ENCODE measurements at places on chromosomes 12 and 14.
A peak's percentile ranks its signal among the peaks of the same experiment; 100 is the strongest.

- no peak for DNase-seq
These were observed 117.1 kb downstream of the GXYLT1 start for GRCh38 chr12:42027546-42027945.

DNA sequence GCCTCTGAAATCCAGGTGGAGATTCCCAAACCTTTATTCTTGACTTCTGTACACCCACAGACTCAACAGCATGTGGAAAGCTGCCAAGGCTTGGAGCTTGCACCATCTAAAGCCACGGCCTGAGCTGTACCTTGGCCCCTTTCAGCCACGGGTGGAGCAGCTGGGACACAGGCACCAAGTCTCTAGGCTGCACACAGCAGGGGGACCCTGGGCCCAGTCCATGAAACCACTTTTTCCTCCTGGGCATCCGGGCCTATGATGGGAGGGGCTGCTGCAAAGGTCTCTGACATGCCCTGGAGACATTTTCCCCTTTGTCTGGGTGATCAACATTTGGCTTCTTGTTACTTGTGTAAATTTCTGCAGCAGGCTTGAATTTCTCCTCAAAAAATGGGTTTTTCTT, 32.0 kb downstream of the EIF2S3B start:
- DNase-seq = no peak

DNA sequence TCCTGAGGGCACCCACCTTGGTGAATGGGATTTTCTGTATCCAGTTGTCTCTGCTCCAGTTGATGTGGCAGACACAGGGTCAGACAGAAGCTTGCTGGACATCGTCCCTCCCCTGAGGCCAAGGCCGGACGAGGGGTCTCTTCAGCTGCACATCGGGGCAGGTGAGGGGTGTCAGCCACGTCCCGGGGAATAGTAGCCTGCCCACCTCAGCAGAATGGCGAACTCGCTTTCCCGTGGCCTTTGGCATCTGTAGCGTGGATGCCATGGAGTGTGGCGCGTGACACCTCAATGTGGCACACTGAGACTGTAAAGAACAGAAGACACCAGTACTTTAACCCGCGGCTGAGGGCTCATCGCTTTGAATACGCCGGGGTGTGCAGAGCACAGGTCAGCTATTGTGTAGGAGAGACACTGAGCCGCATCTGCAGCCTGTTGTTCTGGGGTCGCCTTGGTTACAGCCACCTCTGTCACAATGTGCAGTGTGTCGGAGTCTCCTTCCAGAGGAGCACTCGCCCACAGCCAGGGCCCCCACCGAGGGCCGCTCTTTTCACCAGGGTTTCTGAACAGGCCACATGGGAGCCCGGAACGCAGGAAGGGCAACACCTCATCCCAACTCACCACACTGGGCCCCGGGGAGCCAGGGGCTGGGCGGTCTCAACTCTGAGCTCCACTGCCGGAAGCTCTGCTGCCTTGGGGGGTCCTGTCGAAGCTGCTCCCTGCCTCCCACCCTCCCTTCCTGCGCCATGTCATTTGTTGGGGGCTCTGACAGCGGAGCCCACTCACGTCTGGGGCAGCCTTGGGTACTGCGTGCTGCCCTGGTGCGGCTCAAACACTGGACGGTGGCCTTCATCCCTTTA, 77.0 kb downstream of the ADGRD1 start:
- no peak for DNase-seq

DNA sequence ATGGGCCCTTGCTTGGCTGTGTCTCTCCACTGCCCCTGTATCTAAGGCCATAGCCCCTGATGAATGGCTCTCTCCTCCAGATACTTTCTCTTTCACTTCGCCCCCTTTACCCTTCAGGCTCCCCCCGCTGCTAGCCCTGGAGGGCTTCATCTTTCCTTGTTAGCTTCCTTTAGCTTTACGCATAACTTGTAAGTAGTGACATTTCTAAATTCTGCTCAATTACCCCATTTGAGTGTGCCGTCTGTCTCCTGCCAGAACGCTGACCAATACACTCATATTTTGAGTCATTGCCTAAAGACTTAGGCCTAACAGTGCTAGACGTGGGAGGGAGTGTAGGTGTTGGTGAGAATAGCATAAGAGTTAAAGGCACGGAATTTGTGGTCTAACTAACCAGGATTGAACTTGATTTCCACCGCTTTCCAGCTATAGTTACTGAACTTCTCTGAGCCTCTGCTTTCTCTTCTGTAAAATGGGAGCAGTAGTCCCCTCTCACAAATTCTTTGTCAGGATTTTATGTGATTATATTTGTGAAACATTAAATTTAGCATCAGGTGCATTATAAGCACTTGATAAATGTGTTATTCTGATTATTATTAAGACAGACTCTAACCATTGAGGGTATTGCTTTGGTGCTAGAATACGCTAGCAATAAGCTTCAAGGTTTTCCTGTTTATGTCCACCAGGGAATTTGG, 129.3 kb downstream of the ZFP36L1 start:
- no peak for DNase-seq

GRCh38 chr12:32437095-32437515, 37.7 kb downstream of the FGD4 start:
- DNase-seq = no peak

DNA sequence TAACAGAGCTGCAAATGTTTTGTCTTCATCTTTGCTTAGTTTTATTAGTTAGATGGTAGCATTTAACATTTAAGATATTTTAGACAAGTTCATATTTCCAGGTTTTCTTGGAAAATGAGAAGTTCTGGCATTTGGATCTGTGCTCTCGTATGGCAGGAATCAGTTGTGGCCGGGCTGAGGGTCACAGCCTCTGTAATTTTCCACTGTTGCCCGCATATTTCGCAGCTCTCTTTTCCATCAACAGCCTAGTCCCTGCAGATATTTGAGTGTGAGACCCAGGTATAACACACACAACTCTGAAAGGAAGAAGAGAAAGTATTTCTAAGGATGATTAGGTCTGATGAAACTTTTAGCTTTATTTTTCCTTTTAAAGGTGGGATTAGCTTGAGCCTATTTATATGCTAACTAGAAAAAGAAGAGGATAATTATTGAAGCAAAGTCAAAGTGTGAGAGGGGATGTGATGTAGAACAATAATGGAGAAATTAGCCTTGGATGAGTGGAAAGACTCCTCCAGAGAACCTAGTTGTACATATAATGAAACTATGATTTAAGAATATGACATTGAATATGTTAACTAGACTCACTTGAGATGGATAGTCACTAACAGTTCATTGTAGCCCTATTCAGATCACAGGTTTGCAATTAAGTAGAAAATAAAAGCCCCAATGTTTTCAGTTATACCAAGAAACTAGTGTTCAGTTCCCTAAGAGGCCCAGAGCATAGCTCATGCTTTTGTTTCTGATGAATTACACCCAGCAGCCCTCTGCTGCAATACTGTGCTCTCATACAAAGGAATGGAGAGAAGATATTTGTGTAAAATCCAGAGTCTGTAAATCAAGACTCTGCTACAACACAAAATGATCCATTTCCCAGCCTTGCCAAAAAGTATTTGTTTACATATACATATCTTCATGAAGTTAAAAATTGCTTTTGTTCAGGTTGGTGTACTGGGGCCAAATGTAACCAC, 158.4 kb downstream of the C12orf50 start:
- DNase-seq = no peak

GRCh38 chr14:58631732-58632131, 6.0 kb upstream of the DACT1 start:
- DNase-seq = no peak

- DNase-seq = peak; percentile 45
These were observed 88.8 kb downstream of the GALNT8 start for GRCh38 chr12:4809013-4809448.

GRCh38 chr14:74421981-74422380, 4.0 kb downstream of the SYNDIG1L start:
- no peak for DNase-seq

DNA sequence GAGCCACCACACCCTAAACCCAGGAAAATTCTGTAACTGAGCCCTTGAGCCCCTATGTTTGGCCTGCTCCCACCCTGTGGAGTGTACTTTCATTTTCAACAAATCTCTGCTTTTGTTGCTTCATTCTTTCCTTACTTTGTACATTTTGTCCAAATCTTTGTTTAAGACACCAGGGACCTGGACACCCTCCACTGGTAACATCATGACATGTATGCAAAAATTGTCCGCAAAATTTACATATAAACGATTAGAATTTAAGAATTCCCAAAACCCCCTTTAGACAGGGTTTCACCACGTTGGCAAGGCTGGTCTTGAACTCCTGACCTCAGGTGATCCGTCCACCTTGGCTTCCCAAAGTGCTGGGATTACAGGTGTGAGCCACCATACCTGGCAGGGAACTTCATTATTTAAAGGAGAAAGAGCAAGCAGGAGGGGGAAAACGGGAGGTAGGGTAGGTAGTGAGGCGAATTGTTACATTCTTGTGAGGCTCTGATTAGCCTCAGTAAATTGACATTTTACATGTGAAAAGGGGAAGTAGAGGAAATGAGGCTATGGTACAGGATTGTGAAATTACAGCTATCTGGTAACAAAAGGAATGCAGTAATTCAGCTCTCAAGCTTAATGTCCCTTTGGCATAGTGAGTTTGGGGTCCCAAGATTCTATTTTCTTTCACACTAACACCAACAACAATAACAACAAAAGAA, 27.6 kb downstream of the TUBA1A start:
- no peak for DNase-seq

DNA sequence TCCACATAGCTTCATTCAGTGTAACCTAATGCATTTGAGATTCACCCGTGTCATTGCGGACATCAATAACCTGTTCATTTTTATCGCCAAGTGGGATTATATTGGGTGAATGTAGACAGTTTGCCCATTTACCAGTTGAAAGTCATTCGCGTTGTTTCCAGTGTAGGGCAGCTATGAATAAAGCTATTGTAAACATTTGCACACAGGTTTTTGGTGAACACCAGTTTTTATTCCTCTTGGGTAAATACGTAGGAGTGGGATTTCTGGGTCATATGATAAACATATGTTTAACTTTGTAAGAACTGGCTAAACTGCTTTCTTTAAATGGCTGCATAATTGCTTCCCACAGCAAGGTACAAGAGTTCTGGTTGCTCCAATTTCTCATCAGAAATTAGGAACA, 33.6 kb downstream of the C14orf132 start:
- no peak for DNase-seq

DNA sequence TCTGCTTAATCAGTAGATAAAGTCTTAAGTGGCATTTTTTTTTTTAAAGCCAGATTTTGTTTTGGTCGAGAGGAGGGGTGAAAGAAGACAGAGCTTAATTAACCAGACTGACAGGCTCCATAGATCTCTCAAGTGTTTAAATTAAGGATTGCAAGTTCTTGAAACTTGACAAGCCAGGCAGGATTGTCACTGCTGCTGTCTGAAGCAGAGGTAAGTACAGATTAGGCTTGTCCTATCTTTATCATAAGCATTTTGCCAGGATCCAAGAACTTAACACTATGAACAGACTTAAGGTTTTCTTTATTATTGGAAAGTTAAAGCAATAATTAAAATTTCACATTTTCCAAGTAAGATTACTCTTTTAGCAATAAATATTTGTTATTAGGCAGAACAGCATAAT, 179.6 kb upstream of the LMO3 start:
- no peak for DNase-seq

DNA sequence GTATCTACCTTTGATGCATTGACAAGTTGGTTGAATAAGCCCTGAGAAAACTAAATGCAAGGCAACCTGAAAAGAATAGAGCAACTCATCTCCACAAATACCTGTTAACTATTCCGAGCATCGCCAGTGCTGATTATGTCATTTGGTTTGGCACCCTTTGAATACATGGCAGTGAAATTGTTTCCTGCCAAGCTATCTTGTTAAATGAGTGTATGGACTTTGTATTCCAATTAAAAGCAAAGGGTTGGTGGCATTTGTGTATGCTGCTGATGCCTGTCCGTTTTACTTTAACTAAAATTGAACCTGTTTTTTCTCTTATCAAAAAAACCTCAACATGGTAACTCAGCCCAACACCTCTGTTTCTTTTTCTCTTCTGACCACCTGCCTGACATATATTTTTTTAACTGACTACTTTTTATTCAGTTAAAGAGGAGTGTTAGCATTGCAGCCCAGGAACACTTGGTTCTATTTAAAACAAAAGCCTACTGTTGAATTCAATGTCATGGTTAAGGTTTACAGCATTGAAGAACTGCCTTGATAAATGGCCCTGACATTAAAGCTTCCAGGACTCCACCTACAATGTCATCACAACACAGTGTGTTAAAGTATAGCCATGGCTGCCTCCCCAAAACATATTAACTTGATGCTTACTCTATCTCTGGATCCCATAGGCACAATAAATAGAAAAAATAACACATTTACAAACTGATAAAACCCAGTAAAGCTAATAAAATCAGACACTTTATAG, 838.3 kb upstream of the NOVA1 start:
- DNase-seq = peak; percentile 18

GRCh38 chr12:132012919-132013568, 63.3 kb downstream of the EP400 start:
- no peak for DNase-seq

DNA sequence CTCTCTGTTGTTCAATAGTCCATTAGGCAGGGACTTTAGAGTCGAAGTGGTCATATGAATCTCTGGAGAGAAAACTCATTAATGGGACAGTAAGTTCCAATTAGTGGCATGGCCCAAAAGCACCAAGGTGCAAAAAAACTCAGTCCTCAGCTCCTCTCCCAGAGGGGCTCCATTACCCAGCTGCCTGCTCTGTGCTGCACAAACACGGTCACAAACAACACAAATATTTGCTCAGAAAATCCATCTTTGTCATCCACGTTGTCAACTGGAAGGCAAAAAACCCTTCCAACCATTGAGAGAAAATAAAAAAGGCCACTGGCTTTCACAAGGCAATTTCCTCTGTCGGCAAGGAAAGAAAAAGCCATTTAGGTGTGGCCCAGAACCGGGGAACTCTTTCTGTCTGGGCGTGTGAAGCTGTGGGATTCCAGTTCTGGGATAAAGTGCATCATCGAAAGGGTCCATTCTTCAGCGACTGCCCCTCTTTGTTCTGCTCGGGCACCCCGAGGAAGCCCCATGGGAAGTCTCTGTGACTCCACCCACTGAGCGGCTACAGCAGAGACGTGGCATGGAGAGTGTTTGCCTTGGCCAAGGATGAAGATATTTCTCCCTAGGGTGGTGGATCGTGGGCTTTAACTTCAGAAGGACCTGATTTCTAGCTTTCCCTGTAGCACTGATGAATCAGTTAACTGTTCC, 137.6 kb downstream of the VRK1 start:
- no peak for DNase-seq

DNA sequence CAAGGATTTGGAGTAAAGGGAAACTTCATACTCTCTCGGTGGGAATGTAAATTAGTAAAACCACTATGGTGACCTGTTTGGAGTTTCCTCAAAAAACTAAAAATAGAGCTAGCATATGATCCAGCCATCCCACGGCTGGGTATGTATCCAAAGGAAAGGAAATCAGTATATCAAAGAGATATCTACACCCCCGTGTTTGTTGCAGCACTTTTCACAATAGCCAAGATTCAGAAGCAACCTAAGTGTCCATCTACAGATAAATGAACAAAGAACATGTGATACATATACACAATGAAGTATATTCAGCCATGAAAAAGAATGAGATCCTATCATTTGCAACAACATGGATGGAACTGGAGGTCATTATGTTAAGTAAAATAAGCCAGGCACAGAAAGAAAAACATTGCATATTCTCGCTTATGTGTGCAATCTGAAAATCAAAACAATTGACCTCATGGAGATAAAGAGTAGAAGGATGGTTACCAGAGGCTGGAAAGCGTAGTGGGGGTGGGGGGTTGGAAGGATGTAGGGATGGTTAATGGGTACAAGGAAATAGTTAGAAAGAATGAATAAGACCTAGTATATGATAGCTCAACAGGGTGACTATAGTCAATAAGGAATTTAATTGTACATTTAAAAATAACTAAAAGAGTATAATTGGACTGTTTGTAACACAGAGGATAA, 468.0 kb downstream of the BCAT1 start:
- no peak for DNase-seq

Data from NCI-H748 treated with DMSO at 0.1 percent for 48 hours (cell line).